ENCODE measurements at places on chromosomes 2 and 18. TPM values are rescaled to one million over a fixed set of nuclear protein-coding genes. Genes with fewer than 3 reads are reported as not detected.

The CAPN14 gene
- not detected for total RNA-seq

The LDAH gene
- 30.0 TPM for total RNA-seq

The NOSTRIN gene
- total RNA-seq: 0.65 TPM

The CFAP65 gene
- not detected for total RNA-seq

The C2orf66 gene
- under 0.01 TPM for total RNA-seq

The IL1RN gene
- not detected for total RNA-seq

The ECEL1 gene
- not detected for total RNA-seq

The IL1R2 gene
- total RNA-seq: not detected

The ARHGEF33 gene
- total RNA-seq: 0.19 TPM

The SCN9A gene
- total RNA-seq: 0.96 TPM

The LIMS3 gene
- 34.9 TPM for total RNA-seq

The PSMA8 gene
- not detected for total RNA-seq

The POTEJ gene
- 0.65 TPM for total RNA-seq

The DSC3 gene
- 0.33 TPM for total RNA-seq

The GKN2 gene
- 0.65 TPM for total RNA-seq

The SNX17 gene
- 112 TPM for total RNA-seq

The ZNF396 gene
- total RNA-seq: 0.29 TPM

The TNFRSF11A gene
- total RNA-seq: 11.9 TPM

The LMAN2L gene
- total RNA-seq: 12.7 TPM

The ABCG5 gene
- not detected for total RNA-seq

The HADHA gene
- 162 TPM for total RNA-seq

The EML6 gene
- total RNA-seq: 0.65 TPM

The NAB1 gene
- total RNA-seq: 31.4 TPM

The MYCN gene
- 4.9 TPM for total RNA-seq

The RRM2 gene
- total RNA-seq: 59.2 TPM

The SGPP2 gene
- total RNA-seq: not detected

The POTEI gene
- total RNA-seq: 0.48 TPM

All from vein endothelial cell (primary cell).